Left hindlimb (tissue), 1 donor: ENCODE measurements at places on chromosomes 5 and 9.

GRCh38 chr9:94668418-94668927 is 29.2 kb upstream of the FBP1 start:
- no peak for DNase-seq

DNA sequence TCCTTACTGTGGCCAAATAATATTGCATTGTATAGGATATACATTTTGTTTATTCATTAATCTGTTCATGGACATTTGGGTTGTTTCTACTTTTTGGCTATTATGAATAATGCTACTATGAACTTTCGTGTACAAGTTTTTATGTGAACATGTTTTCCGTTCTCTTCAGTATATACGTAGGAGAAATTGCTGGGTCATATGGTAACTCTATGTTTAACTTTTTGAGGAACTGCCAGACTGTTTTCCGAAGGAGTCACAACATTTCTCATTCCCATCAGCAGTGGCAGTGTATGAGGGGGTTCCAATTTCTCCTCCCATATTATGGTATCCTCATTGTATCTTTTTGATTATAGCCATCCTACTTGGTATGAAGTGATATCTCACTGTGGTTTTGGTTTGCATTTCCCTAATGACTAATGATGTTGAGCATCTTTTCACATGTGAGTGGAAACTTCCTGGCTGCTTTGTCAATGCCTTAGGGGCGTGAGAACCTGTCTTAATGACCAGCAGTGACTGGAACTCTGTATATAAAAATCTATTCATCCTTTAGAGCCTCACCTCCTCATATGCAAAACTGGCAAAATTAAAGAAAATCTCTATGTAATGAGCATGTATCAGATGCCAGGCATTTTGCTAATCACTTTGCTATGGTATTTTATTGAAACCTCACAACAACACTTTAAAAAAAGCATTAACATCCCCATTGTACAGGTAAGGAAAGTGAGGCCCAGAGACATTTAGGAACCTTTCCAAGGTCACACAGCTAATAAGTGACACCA is 47.8 kb upstream of the TGFBR1 start:
- no peak for DNase-seq

GRCh38 chr5:166979307-166979895 is 1312.0 kb upstream of the WWC1 start:
- DNase-seq = no peak

GRCh38 chr9:21668516-21668915 is 133.9 kb upstream of the MTAP start:
- peak; percentile 42 for DNase-seq

DNA sequence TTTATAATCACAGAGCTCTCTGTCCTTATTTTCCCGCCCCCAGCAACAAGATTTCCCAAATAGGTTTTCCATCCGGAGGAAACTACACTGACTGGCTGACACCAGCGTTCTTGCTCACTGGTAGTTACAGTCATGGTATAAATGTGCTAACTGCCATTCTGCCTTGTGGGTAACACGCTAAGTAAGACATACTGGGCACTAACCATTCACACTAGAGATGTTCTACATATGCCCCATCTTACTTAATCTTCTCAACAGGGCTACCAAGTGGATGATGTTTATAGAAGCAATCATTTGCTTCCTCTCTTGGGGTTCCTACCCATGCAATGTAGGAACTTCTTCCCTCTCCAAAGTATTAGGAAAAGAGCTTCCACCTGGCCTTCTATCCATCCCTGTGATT is 111.5 kb downstream of the SUSD1 start:
- no peak for DNase-seq

GRCh38 chr5:143886651-143887638 is 75.0 kb downstream of the HMHB1 start:
- peak; percentile 70 for DNase-seq

- no peak for DNase-seq
These were observed 83.9 kb downstream of the TMEM174 start for GRCh38 chr5:73256862-73257261.

- DNase-seq = no peak
These were observed 17.5 kb upstream of the SHB start for GRCh38 chr9:38086496-38086895.

DNA sequence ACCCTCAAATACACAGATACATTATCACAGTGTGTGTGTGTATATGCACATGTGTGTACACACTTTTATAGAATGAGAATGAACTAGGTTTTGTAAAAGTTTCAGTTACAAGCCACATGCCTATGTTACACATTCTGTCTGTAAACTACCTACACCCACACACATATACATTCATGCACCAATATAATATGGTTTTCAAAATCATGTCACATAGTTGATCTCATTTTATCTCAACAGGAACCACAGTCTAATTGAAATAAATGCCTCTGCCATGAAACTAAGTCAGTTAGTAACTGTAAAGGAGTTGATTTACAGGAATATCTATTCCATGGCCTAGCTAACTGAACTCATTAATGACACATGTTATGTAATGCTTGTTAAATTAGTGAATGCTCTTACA is 646.6 kb downstream of the PDE4D start:
- DNase-seq = no peak

GRCh38 chr5:127957183-127957582 is 126.4 kb upstream of the SLC12A2 start:
- peak; percentile 36 for DNase-seq

DNA sequence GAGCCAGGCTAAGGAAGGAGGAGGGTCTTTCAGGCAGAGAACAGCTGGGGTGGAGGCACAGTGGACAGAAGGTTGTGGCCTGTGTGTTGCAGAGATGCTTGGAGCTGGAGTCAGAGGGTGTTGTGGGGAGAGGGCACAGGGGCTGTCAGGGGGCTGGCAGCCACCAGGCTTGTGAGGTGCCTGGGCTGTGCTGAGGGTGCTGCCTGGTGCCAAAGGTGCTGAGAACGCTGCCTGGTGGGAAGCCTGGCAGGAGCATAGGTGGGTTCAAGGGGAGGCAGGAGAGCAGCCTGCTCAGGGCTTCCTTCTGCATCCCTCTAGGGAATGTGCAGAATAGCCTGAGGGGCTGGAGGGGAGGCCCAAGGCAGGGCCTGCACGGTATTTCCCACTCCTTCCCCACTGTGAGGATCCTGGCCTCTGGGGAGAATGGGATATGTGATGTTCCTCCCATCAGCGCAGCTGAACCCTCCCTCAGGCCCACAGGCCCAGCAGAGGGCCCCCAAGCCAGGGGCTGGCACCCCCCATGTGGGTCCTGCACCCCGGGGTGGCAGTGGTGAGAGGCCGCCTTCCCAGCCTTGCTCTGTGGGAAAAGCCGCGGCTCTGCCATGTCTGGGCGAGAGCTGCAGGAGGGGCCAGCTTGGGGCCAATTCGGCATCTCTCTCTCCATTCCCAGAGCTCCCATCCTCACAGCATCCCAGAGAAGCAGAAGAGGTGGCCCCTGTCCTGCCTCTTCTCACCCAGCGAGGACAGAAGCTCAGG is 76.3 kb downstream of the CACNA1B start:
- no peak for DNase-seq
